Calu3 (cell line): ENCODE measurements at places on chromosomes 2 and 18. TPM values are rescaled to one million over a fixed set of nuclear protein-coding genes. Genes with fewer than 3 reads are reported as not detected.

Gene BIN1
- 52.8 and 54.7 TPM in 2 replicates for total RNA-seq

- H3K4me3 ChIP-seq, result no peak overlapping the region
- no peaks in the 10 kb centered on the region for H3K4me1 ChIP-seq
- H3K36me3 ChIP-seq, result no peaks in the 10 kb centered on the region
- no peaks in the 10 kb centered on the region for H3K27me3 ChIP-seq
- H3K27ac ChIP-seq, result no peak overlapping the region
Observed at GRCh38 chr2:79935771-79936657, 368.5 kb downstream of the LRRTM1 start.

DNA sequence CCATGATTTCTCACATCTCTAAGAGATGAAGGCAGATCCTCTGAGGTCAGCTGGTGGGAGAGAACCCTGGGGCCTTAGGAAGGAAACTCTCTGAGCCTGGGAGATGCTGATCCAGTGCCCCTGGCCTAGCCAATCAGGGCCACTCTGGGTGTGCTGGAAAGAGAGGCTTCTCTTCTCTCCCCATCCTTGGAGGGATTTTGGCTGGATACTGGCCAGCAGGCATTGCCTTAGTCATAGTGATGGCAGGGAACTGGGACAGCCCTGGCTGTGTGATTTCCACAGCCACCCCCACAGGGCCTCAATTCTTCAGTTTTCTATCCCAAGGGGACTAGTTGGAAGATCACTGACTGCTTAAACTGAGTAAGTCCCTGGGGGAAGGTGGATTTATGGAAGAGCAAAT, 26.6 kb upstream of the PLB1 start:
- peaks cover 18% of the 10 kb centered on the region for H3K27me3 ChIP-seq
- H3K4me1 ChIP-seq, result peaks cover 7% of the 10 kb centered on the region
- H3K36me3 ChIP-seq, result no peaks in the 10 kb centered on the region
- no peak overlapping the region for H3K27ac ChIP-seq
- DNase-seq, result no peak
- H3K4me3 ChIP-seq, result no peak overlapping the region

Gene TUBA3E
- not detected in 2 replicates for total RNA-seq

GRCh38 chr2:1841903-1842791, 97.8 kb upstream of the PXDN start:
- H3K4me1 ChIP-seq, result no peaks in the 10 kb centered on the region
- H3K4me3 ChIP-seq, result no peak overlapping the region
- no peaks in the 10 kb centered on the region for H3K27me3 ChIP-seq
- H3K36me3 ChIP-seq, result no peaks in the 10 kb centered on the region
- DNase-seq, result no peak

DNA sequence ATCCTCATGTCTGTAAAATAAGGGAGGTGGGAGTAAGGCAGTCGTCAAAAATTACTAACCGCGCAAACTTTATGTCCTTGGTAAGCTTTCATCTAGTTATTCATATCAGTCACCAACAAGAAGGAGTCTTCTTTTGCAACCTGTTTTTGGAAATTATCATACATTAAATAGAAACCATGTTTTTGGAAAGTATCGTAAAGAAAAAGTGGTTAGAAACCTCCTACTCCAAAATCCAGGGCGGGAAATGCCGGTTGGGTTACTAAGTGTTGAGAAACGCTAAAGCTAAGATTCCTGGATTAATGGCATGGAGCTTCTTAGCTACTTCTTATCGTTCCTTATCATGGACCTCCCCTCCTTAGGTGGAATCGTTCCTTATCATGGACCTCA, 778 bp downstream of the BBS5 start:
- no peaks in the 10 kb centered on the region for H3K27me3 ChIP-seq
- no peak for DNase-seq
- H3K36me3 ChIP-seq, result peaks cover 15% of the 10 kb centered on the region
- H3K27ac ChIP-seq, result no peak overlapping the region
- H3K4me1 ChIP-seq, result peaks cover 8% of the 10 kb centered on the region

DNA sequence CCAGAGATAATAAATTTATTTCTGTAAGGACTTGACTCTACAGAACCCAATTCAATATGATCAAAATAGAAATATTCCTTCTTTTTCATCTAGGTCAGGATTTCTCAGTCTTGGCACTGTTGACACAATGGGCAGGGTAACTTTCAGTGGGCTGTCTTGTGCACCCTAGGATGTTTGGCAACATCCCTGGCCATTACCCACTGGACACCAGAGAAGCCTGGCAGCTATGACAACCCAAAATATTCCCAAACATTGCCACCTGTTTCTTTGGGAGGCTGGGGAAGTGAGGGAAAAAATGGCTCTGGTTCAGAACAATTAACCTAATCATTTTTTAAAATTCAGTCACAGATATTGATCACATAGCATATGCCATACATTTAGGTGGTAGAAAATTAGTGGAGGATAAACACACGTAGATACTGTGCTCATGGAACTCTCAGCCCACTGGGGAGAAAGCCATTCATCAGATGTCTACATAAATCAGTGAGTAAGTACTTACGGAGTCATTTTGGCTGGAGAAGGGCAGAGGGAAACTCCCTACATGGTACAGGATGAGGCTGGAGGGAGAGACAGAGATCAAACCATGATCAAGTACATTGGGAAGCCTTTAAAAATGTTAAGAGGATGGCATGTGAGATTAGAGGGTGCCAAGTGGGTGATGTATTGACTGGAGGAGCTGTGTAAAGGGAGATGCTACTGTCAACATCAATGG, 718 bp upstream of the TNP1 start:
- H3K36me3 ChIP-seq, result no peaks in the 10 kb centered on the region
- no peaks in the 10 kb centered on the region for H3K27me3 ChIP-seq
- no peak overlapping the region for H3K4me3 ChIP-seq
- no peak overlapping the region for H3K27ac ChIP-seq

DNA sequence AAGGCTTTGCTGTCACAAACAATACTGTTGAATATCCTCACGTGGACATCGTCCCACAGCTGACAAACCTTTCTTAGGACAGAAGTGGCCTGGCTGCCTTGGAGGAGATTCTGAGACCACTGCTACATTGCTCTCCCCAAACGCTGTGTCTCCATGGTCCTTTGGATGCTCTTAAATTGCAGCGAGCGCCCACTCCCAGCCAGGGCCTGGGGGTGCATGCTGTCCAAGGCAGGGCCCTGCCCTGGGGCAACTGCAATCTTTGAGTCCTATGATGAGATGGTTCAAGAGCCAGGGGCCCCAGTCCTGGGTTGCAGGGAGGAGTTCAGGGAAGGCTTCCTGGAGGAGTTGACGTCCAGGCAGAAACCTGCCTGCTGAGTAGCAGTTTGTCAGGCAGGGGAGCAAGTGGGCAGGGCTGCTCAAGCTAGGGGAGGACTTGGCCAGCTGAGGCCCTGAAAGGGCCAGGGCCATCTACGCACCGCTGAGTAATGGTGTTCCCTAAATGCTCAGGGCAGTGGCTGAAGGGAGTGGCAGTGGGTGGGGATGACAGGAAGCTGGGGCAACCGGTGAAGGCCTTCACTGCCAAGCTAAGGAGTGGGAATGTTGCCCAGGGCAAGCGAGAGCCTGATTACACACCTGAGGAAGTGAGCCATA, 10.8 kb upstream of the SDC1 start:
- peak; percentile 69 for DNase-seq
- peak overlapping the region; percentile 83 for H3K27ac ChIP-seq
- no peaks in the 10 kb centered on the region for H3K27me3 ChIP-seq
- H3K4me1 ChIP-seq, result peaks cover 49% of the 10 kb centered on the region

Gene GPR75
- total RNA-seq, result 5.4 and 7.5 TPM in 2 replicates

DNA sequence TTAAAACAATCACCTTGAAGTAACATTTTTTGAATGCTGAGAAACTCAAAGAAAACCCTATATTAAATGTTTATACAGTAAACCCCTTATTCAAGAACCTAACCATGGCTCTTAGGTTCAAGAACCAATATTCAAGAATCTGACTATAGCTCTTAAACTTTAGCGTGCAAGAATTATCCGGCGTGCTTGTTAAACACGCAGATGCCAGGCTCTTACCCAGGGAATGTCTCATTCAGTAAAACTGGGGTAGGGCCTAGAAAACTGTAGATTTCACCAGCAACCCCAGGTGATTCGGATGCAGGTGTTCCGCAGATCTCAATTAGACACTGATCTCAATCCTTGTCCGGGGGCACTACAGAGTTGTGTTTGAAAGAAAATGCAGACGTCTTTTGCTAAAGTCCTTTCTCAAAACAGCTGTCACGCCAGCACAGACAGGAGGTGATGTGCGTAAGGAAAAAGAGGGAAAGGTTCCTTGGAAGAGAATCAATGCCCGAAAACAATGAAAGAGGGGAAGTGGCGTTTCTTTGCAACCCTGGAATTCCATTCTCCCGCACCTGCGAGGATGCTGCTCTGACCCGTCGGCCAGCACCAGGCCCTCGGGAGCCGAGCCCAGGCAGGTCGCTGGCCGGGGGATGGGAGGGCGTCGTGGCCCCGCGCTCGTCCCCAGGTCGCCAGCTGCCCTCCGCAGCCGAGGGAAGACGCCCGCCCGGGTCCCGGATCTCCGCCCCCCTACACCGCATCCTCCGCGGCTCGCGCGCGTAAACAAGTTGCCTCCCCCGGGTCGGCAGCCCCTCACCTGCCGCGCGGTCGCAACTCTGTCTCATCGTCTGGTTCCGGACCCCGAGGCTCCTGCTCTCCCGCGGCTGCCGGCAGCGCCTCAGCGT, 851 bp downstream of the EIF2AK3 start:
- peaks cover 12% of the 10 kb centered on the region for H3K4me1 ChIP-seq
- peaks cover 7% of the 10 kb centered on the region for H3K36me3 ChIP-seq
- H3K27me3 ChIP-seq, result no peaks in the 10 kb centered on the region
- H3K27ac ChIP-seq, result peak overlapping the region; percentile 40
- DNase-seq, result peak; percentile 27
- H3K4me3 ChIP-seq, result no peak overlapping the region

DNA sequence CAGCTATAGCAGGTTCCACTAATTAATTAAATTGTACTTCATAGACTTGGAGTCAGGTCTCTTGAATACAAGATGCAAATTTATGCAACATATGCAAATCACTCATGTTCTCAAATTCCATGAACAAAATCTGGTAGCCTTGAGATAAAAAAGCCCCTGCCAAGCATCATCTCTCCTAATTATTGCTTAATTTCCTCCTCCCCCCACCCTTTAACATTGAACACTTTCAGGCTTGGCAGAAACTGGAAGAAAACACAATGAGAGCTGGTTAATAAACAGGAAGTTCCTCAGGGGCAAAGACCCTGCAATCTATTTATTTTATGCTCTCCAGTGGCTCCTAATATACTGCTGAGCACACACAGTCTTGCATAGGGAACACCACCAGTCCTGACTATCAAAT, 35.6 kb upstream of the ACVR1 start:
- no peak overlapping the region for H3K4me3 ChIP-seq
- no peaks in the 10 kb centered on the region for H3K4me1 ChIP-seq
- no peak overlapping the region for H3K27ac ChIP-seq
- H3K36me3 ChIP-seq, result no peaks in the 10 kb centered on the region
- no peaks in the 10 kb centered on the region for H3K27me3 ChIP-seq

- no peak overlapping the region for H3K4me3 ChIP-seq
- H3K27ac ChIP-seq, result no peak overlapping the region
- peaks cover 40% of the 10 kb centered on the region for H3K4me1 ChIP-seq
- no peaks in the 10 kb centered on the region for H3K27me3 ChIP-seq
- peaks cover 63% of the 10 kb centered on the region for H3K36me3 ChIP-seq
Observed at GRCh38 chr2:233835230-233836186, 18.8 kb downstream of the HJURP start.

DNA sequence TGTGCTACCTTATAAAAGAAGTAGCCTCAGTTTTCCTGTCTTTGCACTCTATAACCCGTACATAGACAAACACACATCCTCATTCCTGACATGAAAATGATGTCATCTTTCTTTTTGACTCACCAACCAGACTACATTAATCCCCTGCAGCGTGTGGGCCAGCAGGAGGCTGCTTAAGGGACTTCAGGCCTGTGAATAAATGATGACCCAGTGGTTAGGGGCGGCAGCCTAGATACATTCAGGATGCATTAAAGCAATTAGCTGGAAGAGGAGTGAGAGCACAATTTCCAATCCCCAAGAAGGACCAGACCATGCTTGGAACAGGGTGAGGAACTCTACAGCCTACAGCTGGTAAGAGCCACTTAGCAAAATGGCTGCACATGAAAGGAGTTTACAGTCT, 57.3 kb upstream of the KLF7 start:
- no peaks in the 10 kb centered on the region for H3K36me3 ChIP-seq
- no peak overlapping the region for H3K27ac ChIP-seq
- no peak overlapping the region for H3K4me3 ChIP-seq
- no peaks in the 10 kb centered on the region for H3K4me1 ChIP-seq
- DNase-seq, result no peak

Gene DPYSL5
- total RNA-seq, result 0.32 TPM in 1 of 2 replicates, not detected in the other

Gene CFAP53
- total RNA-seq, result 0.94 and 0.98 TPM in 2 replicates

DNA sequence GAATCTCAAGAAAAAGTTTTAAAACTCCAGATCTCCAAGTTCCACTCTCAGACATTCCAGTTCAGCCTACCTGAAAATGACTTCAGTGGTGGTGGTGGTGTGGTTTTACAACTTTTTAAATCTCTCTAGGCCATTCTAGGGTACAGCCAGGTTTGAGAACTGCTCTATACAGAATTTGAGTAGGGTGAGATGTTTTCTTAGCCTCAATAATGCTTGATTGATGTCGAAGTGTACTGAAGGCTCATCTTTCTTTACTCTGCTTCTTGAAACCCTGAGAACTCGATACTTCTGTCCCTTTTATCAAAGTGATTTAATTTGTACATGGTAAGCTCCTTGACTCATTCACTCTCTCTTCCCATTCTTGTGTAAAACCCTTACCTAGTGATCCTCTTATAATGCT, 143.8 kb downstream of the FAM124B start:
- no peak overlapping the region for H3K4me3 ChIP-seq
- DNase-seq, result no peak
- no peaks in the 10 kb centered on the region for H3K4me1 ChIP-seq
- H3K36me3 ChIP-seq, result no peaks in the 10 kb centered on the region
- no peak overlapping the region for H3K27ac ChIP-seq

Gene CHST9
- 50.4 and 56.9 TPM in 2 replicates for total RNA-seq

Gene TUBB8B
- 0.32 and 0.35 TPM in 2 replicates for total RNA-seq

- DNase-seq, result no peak
- no peaks in the 10 kb centered on the region for H3K36me3 ChIP-seq
- no peaks in the 10 kb centered on the region for H3K27me3 ChIP-seq
- H3K4me1 ChIP-seq, result peaks cover 6% of the 10 kb centered on the region
- no peak overlapping the region for H3K4me3 ChIP-seq
Observed at GRCh38 chr2:203623096-203623495, 83.3 kb upstream of the CD28 start.

Gene KIAA2012
- total RNA-seq, result 0.17 TPM in 1 of 2 replicates, not detected in the other
